ENCODE measurements at places on chromosomes 6 and 20. TPM values are rescaled to one million over a fixed set of nuclear protein-coding genes. Genes with fewer than 3 reads are reported as not detected.

The TBC1D7 gene
- 19.1 TPM for total RNA-seq

- DNase-seq: no peak
- H3K4me3 ChIP-seq: no peak overlapping the region
- H3K27ac ChIP-seq: no peak overlapping the region
- peaks cover 24% of the 10 kb centered on the region for H3K36me3 ChIP-seq
These were observed 104.0 kb downstream of the CLIC5 start for GRCh38 chr6:45911691-45912090.

GRCh38 chr6:117459204-117459944 is 23.1 kb upstream of the DCBLD1 start:
- H3K36me3 ChIP-seq: no peaks in the 10 kb centered on the region
- DNase-seq: no peak
- H3K27me3 ChIP-seq: peaks cover 3% of the 10 kb centered on the region

The GSTA2 gene
- total RNA-seq: not detected

DNA sequence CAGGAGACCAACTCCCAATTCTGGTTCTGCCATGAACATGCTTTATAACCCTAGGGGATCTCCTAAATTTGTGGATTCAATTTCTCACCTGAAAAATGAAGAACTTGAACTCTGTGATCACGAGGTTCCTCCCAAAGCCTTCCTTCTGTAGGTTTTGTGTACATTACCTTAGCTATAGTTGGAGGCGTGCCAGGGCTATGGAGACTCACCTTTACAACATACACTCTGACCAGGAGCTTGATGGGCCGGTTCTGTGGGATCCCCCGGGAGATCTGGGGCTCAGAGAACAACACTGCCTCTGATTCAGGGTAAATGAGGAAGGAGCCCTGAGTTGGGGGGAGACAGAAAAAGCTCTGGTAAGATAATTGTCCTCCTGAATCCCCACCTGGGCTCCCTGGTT is 34.1 kb downstream of the ERGIC3 start:
- H3K27ac ChIP-seq: no peak overlapping the region
- no peak overlapping the region for H3K4me3 ChIP-seq
- DNase-seq: no peak
- peaks cover 2% of the 10 kb centered on the region for H3K27me3 ChIP-seq
- H3K4me1 ChIP-seq: no peaks in the 10 kb centered on the region

The VARS2 gene
- total RNA-seq: 37.0 TPM

- no peaks in the 10 kb centered on the region for H3K27me3 ChIP-seq
- no peak overlapping the region for H3K4me3 ChIP-seq
- H3K27ac ChIP-seq: no peak overlapping the region
- no peak for DNase-seq
- no peaks in the 10 kb centered on the region for H3K4me1 ChIP-seq
These were observed 12.1 kb downstream of the TBX18 start for GRCh38 chr6:84752118-84752850.

The PI16 gene
- total RNA-seq: 7.3 TPM

The ID4 gene
- not detected for total RNA-seq

Measured in activated CD4-positive, alpha-beta memory T cell treated with anti-CD3 and anti-CD28 coated beads, Interleukin-2, amount 10 ng/mL, durations not matched to agents 7 days and 5 days (primary cell).